ENCODE measurements at places on chromosomes 4 and X. TPM values are rescaled to one million over a fixed set of nuclear protein-coding genes. Genes with fewer than 3 reads are reported as not detected.

CT45A1 gene
- total RNA-seq, result not detected

H2AZ1 gene
- total RNA-seq, result 99.0 TPM

IL1RAPL1 gene
- total RNA-seq, result 0.13 TPM

FGFR3 gene
- total RNA-seq, result 1.3 TPM

GLRA2 gene
- not detected for total RNA-seq

NSUN7 gene
- total RNA-seq, result 1.3 TPM

SYTL4 gene
- 18.8 TPM for total RNA-seq

ATRX gene
- total RNA-seq, result 77.9 TPM
